MM.1S (cell line): ENCODE measurements at places on chromosomes 5 and 9.

GRCh38 chr5:77232574-77233358, 22.3 kb downstream of the PDE8B start:
- DNase-seq = no peak

GRCh38 chr9:70805949-70806348, 315.5 kb downstream of the TRPM3 start:
- DNase-seq = no peak

DNA sequence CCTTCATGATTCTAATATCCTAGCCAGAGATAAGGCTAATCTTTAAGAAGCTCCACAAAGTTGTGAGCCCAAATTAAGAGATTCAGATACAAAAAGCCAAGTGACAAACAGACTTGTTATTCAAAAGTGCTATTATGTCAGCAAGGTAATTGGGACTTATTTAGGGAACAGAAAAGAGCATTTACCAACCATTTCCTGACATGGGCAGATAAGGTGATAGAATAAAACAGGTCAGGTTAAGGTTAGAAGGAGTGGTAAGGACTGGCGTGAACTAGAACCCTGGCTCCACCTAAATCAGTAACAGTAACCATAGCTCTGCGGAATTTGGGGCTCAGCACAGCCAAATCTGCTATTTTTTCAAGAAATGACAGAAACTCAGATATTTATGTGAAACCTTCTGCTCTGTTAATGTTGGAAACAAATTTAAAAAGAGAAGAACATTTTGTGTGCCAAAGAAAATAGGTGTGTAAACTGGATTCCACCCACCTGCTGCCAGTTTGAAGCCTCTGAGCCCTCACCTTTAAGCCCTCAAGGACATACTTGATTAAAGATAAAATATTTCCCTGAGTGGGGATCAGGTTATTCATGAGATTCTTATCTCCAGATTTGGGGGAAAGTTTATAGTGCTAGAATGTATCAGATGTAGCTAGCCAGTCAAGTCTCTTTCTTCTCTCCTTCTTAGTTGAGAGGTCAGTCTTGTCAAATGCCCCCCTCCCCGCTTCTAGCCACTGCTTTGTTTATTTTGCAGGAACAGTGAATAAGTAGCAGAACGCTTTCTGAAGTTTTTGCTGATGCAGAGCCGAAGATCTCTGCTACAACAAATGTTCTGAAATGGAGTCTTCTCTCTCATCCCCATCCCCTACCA, 10.2 kb upstream of the ERMP1 start:
- DNase-seq = no peak

DNA sequence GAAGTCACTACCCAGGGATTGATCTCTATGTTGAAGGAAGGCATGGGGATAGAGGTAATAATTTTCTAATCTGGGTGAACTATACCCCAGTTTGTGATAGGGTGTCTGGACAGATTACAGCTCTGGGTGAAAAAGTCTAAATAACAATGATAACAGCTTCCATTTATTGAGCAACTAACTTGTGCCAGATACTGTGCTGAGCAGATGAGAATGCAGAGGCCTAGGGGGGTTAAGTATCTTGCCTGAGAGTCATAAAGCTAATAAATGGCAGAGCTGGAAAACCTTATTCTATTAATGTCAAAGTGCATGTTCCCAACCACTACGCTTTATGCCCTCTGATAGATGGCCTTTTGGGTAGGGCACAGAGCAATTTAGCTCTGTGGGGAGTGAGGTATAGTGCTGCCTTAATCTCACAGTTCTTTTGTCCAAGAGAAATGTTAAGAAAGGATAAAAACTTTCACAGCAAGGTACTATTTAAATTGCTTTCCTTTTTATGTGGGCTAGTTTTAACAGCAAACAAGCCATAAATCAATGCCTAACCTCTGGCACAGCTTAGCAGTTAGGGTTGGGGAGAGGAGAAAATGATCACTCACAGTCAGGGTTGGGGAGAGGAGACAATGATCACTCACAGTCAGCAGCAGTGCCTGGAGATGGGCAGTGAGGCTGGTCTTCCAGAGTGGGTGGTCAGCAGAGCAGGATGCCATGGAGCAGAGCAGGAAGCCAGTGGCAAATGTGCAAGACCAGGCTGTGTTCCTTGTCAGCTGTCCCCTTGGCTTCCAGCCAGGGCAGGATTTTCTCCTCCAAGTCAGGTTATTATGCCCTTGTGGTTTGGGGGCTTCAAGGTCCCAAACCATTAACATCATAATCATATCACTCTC, 187.0 kb downstream of the CARTPT start:
- no peak for DNase-seq

DNA sequence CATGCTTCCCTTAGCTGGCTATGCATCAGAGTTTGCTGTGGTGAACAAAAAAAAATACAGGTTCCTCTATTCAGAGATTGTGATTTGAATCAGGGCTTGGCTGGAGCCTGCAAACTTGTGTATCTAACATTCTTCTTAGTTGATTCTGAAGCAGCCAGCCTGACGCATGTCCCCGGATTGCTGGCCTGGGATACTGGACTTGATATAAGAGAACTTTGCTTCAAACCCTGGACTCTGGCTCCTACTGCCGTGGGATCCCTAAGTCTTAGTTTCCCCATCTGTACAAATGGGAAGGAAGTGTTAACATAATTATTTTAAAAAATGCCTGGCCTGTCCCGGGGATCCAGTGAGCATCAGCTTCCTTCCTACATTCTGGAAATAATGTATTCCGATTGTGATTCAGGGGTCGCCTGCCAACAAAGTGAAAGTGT, 292.8 kb downstream of the ARHGEF28 start:
- no peak for DNase-seq
